ENCODE measurements at places on chromosomes 3 and 15.

DNA sequence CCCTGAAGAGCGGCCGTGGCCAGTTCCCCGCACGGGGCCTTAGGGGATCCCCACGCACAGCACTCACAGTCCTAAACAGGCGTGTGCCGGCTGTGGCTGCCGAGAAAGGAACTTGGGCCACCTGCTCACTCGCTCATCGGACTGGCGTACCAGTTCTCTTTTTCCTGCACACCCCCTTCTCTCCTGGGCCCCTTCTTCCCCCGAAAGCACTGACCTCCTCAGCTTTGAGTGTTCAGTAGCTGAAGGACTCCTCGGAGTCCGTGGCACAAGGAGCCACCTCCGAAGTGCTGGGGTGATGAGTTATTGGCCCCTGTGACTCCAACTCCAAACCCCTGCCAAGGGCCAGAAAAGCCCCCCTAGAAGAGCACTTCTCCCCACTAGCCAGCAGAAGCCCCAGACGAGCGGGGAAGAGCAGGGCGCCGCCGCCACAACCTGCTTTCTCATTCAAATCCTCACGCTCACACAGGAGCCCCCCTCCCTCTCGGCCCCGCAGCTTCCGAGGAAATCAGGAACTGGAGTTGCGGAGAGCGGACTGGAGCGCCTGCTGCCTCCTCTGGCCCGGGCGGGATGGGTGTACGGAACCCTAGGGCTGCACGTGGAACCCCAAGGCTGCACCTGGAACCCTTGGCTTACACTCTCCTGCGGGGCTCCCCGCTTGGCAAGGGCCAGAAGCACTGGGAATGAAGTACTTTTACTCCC is at the start of gene PLCH1:
Gene PLCH1, minus strand, starts transcription at position 446 of the 699 bp plus-strand sequence. CDS start 40,847 bp downstream, outside the sequence.
- peak; percentile 2 for DNase-seq

DNA sequence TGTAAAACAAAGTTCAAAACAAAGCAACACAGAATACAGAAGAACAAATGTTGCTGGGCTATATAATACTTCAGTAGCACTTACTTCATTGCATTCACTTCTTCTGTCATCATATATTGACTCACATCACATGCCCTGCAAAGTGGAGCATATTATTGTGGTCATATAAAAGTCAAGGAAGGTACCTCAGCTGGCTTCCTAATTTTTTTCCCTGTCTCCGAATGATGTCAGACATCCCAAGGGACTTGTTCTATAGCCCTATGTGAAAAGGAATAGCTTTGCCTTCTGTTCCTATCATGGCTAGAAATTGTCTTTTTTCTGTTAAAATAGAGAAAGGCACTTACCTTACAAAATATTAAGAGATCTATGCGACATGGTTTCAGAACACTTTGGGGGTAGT is 109.4 kb downstream of the LRTM1 start:
- no peak for DNase-seq

GRCh38 chr3:150391161-150391560 is 16.9 kb upstream of the TSC22D2 start:
- DNase-seq: no peak

DNA sequence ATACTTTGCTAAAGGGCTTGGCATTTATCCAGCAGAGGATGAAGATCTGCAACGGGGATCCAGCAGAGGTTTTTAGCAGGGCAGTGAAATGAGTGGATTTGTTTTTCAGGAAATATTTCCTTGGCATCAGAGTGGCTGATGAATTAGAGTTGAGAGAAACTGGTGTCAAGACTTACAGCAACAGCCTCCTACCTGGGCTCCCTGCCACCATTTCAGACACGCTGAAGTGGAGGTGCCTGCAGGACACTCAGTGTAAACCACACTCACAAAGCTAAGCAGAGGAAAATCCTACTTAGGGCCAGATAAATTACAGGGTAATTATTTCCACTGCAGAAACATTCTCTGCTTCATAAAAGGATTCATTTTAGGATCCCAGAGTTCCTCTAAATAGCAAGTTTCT is 519.7 kb downstream of the FGF12 start:
- DNase-seq: no peak

DNA sequence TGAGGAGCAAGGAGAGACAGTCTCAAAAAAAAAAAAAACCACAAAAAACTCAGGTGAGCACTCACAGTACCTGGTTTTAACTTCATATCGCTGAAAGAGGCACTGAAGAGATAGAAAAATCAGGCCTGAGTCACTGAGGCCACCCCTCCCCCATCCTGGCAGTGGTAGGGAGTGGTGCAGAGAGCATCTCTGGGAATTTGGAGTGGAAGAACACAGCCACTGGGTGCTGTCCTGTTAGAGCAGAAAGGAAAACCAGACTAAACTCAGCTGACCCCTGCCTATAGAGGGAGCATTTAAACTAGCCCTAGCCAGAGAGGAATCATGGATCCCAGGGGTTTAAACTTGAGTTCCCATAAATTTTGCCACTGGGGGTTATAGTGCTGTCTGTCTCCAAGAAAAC is 22.2 kb upstream of the DNAJC13 start:
- DNase-seq: no peak

DNA sequence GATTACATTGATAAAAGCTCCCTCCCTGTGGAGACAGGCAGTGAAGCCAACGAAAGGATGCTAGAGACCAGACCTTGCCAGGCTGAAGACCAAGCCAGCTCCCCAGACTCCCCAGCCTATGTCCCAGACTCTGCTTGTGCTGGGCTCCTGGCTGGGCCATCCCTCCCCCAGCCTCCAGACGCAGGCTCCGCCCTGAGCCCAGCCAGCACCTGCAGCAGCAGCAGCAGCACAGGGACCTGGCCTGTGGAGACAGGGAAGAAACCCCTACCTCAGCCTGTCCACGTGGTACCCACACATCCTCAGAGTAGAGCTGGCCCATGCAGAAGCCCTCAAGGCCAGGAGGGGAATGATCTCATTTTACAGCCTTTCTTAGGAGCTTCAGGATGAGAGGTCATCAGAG is 13.3 kb downstream of the ANKRD63 start:
- DNase-seq: no peak

DNA sequence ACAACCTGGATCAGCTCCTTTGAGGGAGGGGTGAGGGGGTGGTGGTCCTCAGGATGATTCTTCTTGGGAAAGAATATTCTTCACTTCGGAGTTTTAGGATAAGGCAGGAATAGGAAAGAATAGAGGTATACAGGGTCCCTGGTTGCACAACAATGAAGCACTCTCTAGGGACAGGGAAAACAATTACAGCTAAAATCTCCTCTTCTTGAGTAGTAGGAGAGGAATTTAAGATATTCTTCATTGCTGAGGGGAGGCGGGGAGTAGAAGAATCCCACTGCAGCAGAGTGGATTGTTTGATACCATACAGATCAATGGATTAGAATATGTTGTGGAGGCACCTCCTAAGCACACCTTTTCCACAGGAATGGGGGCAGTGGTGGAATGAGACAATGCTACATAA is 20.5 kb downstream of the SLC9C1 start:
- DNase-seq: no peak

GRCh38 chr3:42742259-42742658 is 30.8 kb downstream of the CCDC13 start:
- no peak for DNase-seq

GRCh38 chr3:11306817-11307589 is 34.8 kb downstream of the ATG7 start:
- DNase-seq: no peak
